ENCODE measurements at places on chromosomes 7 and 10.
A peak's percentile ranks its signal among the peaks of the same experiment; 100 is the strongest.

- H3K27me3 ChIP-seq: no peaks in the 10 kb centered on the region
- H3K36me3 ChIP-seq: no peaks in the 10 kb centered on the region
- H3K4me1 ChIP-seq: no peaks in the 10 kb centered on the region
- no peak for DNase-seq
Observed at GRCh38 chr7:26891400-26892350, 27.3 kb upstream of the SKAP2 start.

DNA sequence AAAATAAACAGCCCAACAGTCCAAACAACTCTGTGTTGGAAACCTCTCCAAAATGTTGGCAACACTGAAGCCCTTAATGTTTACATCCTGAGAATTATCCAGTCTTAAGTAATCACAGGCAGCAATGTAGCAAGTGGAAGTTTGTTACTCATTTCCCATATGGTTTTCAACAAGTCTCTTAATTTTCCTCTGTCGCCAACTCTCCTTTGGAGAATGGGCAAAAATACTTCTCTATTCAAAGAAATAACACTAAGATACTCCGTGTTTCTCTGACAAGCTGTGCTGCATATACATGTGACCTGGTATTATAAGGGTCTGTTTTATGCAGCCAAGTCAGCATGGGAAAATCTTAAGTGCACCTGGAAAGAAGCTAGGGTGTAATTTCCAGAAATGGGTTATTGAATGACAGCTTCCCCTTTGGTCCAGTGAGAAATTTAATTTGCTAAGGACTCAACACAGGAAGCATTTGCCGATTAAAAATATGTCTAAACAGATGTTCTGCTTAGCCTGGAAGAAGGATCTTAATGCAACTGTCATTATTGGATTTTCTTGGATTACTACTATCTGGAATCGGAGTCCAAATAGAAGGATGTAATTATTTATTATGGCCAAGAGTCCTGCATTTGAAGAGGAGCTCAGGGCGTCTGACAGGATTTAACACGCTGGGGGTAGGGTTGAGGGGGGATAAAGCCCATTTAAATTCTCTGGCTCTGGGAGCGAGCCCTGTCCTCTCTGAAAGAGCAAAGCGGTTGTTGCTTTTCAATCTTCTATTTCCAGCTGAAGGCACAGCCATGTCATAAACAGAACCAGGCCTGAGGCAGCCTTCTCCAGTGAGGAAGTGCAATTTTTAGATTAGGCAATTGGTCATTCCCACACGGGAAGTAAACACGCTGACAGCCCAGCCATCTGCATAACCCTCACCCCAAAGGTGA, 73.1 kb downstream of the TLL2 start:
- DNase-seq: no peak
- H3K36me3 ChIP-seq: no peaks in the 10 kb centered on the region
- H3K4me3 ChIP-seq: no peak overlapping the region
- no peaks in the 10 kb centered on the region for H3K27me3 ChIP-seq
- H3K27ac ChIP-seq: no peak overlapping the region

- no peaks in the 10 kb centered on the region for H3K27me3 ChIP-seq
- DNase-seq: peak; percentile 90
- H3K4me1 ChIP-seq: peaks cover 11% of the 10 kb centered on the region
Observed at GRCh38 chr10:95818668-95819067, 62.7 kb downstream of the ENTPD1 start.

GRCh38 chr10:124593431-124593985, 131.9 kb downstream of the LHPP start:
- no peaks in the 10 kb centered on the region for H3K36me3 ChIP-seq
- no peak for DNase-seq
- no peak overlapping the region for H3K4me3 ChIP-seq
- no peaks in the 10 kb centered on the region for H3K27me3 ChIP-seq
- no peak overlapping the region for H3K27ac ChIP-seq
- H3K4me1 ChIP-seq: no peaks in the 10 kb centered on the region

- H3K27me3 ChIP-seq: peaks cover 9% of the 10 kb centered on the region
- no peaks in the 10 kb centered on the region for H3K36me3 ChIP-seq
- no peak for DNase-seq
Observed at GRCh38 chr10:120946497-120946896, 95.3 kb downstream of the WDR11 start.

- peaks cover 2% of the 10 kb centered on the region for H3K4me1 ChIP-seq
- H3K27ac ChIP-seq: no peak overlapping the region
- DNase-seq: no peak
Observed at GRCh38 chr10:111072232-111072631, 4.6 kb upstream of the ADRA2A start.

GRCh38 chr10:73983096-73984047, 14.5 kb upstream of the VCL start:
- H3K27me3 ChIP-seq: no peaks in the 10 kb centered on the region
- H3K27ac ChIP-seq: no peak overlapping the region
- no peak overlapping the region for H3K4me3 ChIP-seq
- no peaks in the 10 kb centered on the region for H3K36me3 ChIP-seq
- no peaks in the 10 kb centered on the region for H3K4me1 ChIP-seq
- DNase-seq: no peak

- no peak overlapping the region for H3K27ac ChIP-seq
- no peaks in the 10 kb centered on the region for H3K27me3 ChIP-seq
- no peaks in the 10 kb centered on the region for H3K36me3 ChIP-seq
- H3K4me3 ChIP-seq: no peak overlapping the region
Observed at GRCh38 chr7:42745357-42746059, 166.4 kb downstream of the C7orf25 start.

GRCh38 chr10:109215291-109216075, 707.8 kb downstream of the XPNPEP1 start:
- no peak overlapping the region for H3K27ac ChIP-seq
- no peaks in the 10 kb centered on the region for H3K36me3 ChIP-seq
- no peaks in the 10 kb centered on the region for H3K4me1 ChIP-seq
- no peaks in the 10 kb centered on the region for H3K27me3 ChIP-seq

GRCh38 chr10:98403812-98404504, 11.0 kb downstream of the PYROXD2 start:
- peaks cover 5% of the 10 kb centered on the region for H3K36me3 ChIP-seq
- peak overlapping the region; percentile 80 for H3K27ac ChIP-seq
- H3K4me1 ChIP-seq: peaks cover 24% of the 10 kb centered on the region
- DNase-seq: peak; percentile 87

DNA sequence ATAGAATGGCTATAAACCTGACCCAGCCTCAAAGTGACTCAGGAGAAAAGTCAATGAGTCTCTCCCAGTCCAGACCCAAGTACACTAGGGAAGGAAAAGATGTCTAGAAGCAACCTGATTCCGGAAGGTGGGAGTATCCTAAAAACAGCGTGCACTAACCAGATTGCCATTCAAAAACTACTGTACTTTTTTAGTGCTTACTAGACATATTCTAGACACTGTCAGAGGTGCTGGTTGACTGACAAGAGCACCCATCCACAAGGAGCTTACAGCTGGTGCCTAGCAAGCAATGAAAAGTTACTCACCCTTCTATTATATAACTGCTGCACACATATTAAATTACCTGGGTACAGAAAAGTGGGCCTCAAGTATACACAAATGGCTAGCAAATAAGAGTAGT, 81.0 kb downstream of the SIRT1 start:
- no peaks in the 10 kb centered on the region for H3K4me1 ChIP-seq
- peaks cover 8% of the 10 kb centered on the region for H3K36me3 ChIP-seq
- no peak for DNase-seq
- H3K27ac ChIP-seq: no peak overlapping the region
- no peak overlapping the region for H3K4me3 ChIP-seq
